ENCODE measurements at places on chromosomes 2 and 18.

DNA sequence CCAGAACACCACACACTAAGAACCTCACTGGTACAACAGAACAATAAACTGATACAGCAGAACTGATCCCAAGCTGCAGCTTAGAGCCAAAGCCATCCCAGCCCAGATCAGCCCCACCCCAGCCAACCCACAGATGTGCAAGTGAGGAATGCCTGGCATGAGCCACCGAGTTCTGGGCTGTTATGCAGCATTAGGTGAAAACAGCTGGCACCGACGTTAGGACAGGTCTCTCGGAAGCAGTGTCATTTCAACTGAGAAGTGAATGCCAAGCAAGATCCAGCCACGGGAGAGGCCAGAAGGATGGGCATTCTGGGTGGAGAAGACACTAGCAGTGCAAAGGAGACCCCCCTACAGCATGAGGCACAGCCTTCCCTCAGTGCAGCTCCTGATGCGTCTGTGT is 38.9 kb downstream of the ADCY3 start:
- no peak for DNase-seq

GRCh38 chr2:200396781-200397242 is 90.3 kb downstream of the SPATS2L start:
- no peak for DNase-seq

DNA sequence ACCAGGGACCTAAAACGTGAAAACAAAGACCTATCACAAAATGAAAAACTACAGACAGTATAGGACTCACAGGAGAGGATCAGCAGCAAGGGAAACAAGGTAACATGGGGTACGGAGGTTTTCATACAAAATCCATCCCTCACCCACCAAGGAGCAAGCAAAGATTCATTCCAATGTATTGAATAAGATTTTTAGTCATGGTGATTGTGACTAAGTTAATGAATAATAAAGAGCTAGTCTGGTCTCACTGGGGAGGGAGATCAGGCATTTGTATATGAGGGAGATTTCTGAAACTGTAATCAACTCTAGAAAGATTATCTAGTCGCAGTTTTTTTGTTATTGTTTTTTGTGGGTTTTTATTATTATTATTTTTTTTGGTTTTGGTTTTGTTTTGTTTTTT is 336.5 kb upstream of the MMADHC start:
- DNase-seq = no peak

DNA sequence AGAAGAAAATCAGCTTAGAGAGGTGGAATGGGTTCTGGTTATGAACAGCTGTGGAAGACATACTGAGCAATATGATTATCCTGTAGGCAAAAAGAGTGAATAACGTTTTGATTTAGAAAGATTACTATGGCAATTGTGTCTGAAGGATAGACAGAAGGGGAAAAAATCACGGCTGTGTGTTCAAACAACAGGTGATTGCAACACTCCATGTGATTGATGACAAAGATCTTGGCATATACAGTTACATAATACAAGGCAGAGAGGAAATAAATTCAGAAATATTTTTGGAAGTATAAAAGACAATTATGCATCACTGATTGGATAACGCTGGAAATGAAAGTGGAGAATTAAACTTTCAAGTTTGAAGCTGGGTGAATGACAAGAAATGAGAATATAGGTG is 58.5 kb upstream of the KCNJ3 start:
- no peak for DNase-seq

DNA sequence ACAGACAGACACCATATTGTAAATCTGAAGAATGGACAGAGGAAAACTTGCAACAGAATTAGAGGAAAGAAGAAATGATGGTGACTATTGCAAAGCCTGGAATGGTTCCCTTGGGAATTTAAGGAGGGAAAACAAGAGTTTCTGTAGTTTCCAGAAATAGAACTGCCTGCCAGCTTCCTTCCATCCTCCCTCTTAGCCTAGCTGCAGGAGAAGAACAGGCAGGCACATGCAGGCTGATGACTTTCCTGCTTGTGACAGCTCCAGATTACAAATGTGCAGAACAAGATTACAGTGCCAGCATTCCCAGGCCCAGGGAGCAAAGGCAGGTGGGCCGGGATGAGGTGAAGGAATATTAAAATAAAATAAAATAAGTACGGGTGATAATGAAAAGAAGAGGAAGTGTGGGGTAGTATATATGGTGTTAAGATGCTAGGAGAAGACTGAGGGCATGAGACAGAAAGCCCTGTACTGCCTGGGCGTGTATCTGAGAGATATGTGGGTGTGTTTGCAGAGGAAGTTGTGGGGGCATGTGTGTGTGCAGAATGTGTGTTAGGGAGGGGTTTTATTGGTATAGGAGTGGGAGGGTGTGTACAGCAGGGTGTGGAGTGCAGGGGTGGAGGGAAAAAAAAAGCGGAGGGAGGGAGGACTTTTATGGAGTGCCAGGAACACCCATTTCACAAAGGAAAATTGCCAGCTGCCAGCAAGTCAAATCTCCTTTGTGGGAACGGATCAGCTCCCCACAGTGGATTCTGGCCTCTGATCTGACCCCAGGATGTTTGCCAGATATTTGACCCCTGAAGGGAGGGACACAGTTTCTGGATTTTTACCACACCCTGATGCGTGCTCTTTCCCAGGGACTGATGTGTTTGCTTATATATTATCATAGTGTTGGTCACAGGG is 43.9 kb upstream of the NEMP2 start:
- peak; percentile 21 for DNase-seq

DNA sequence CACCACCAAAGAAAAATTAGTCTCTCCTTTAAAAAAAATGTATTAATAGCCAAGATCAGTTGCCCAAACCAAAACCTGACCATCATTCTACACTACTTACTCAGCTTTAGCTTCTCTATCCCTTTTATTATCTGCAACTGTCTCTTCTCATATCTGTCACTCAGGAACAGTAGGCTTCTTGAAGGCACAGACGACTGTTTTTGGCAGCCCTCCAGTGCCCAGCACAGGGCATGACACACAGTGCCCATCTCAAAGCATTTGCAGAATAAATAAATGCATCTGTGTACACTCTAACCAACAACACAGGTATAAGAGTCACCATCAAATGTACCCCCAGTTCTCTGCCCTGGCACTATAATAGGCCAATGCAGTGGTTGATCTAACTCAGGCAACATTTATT is 117.2 kb downstream of the UXS1 start:
- DNase-seq = no peak

- no peak for DNase-seq
Measured at GRCh38 chr2:42267530-42267929, 93.5 kb downstream of the COX7A2L start.

GRCh38 chr2:212902421-212902820 is 249.0 kb downstream of the IKZF2 start:
- DNase-seq = no peak

DNA sequence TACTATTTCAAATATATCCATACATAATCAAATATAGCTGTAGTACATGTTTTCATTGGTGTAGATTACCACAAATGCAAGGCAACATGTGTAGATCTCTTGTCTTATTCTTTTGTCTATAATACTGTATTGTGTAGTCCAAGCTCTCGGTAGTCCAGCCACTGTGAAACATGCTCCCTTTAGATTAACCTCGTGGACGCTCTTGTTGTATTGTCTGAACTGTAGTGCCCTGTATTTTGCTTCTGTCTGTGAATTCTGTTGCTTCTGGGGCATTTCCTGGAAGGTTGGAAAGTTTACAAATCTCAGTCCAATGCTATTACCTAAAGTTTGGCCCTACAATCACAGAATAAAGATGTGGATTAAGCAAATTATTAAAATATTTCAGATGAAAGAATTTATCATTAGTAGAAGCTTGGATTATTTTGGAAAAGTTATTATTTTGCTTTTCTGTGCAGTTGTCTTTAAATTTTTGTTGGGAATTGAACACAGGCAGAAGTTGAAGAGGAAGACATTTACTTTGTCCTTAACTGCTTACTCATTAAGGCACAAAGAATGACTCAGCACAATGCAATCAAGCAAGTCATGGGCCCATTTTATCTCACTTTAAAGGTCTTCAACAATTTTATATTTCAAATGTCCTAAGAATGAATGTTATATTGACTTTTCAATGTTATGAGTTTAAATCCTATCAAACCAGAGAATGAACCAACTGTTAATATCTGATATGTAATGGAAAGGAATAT is 103.4 kb upstream of the CAVIN2 start:
- no peak for DNase-seq

GRCh38 chr2:128024816-128025215 is 3.0 kb downstream of the SAP130 start:
- DNase-seq = no peak

- DNase-seq = no peak
Measured at GRCh38 chr2:170365003-170365402, 187.1 kb downstream of the MYO3B start.

- DNase-seq = no peak
Measured at GRCh38 chr18:58038063-58038462, 6.0 kb upstream of the NEDD4L start.

DNA sequence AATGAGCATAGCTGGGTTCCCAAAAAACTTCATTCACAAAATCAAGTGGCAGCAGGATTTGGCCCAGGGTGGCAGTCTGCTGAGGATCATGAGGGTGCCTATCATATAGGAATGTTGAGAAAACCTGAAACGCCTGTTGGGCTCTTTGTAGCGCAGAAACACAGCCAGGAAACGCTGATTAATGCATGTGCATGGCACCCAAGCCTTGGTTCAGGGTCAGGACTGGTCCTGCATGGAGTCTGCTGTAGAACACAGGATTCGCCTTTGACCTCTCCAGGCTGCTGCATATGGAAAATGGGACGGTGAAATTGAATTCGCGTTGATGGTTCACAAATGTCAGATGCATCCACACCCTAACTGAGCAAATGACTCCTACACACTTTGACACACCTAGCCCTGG is 227.9 kb upstream of the COPS8 start:
- no peak for DNase-seq

- no peak for DNase-seq
Measured at GRCh38 chr2:18436503-18437005, 123.9 kb downstream of the RDH14 start.

- DNase-seq = no peak
Measured at GRCh38 chr2:237435844-237436587, 22.1 kb upstream of the COL6A3 start.

DNA sequence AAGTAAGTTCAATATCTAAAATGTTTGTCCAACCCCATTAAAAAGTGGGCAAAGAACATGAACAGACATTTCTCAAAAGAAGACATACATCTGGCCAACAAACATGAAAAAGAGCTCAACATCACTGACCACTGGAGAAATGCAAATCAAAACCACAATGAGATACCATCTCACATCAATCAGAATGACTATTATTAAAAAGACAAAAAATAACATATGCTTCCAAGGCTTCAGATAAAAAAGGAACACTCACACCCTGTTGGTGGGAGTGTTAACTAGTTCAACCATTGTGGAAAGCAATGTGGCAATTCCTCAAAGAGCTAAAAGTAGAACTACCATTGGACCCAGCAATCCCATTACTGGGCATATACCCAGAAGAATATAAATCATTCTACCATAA is 931.1 kb downstream of the LRP1B start:
- DNase-seq = no peak

Measured in CD4-positive, alpha-beta T cell treated with Interleukin-15 for 1 hour (primary cell).